ENCODE measurements at places on chromosomes 1 and 21.

DNA sequence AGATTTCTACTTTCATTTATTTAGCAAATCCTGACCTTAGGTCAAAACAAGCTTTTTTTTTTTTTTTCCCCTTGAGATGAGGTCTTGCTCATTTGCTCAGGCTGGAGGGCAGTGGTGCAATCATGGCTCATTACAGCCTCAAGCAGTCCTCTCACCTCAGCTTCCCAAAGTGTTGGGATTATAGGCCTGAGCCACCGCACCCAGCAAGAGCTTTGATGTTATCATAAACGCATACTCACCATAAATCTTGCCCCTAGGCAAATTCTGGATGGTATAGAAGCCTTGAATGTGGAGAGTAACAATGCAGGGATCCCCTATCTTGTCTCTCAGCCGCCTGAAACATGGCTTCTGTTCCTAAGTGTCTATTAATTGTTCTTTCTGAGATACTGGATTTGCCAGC is 24.8 kb upstream of the CLDN8 start:
- DNase-seq, result no peak

GRCh38 chr1:14957375-14958098 is 196.0 kb upstream of the TMEM51 start:
- no peak for DNase-seq

DNA sequence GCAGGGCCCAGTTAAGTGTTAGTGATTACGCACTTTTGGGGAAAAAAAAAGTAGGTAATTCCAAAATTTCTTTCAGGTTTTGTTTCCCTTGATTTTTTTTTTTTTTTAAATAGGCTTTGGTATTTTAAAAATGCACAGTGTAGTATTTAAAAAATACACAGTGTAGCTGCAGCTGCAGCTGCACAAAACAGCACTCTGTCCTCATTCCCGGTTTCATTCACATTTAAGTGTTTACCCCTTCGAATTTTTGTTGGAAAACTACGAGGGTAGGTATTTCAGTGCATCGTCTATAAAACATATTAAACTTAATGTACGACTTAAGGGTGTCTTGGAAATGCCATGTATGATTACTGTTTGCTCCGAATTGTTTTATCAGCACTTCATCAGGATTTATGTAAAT is 3.4 kb downstream of the NEK7 start:
- no peak for DNase-seq

DNA sequence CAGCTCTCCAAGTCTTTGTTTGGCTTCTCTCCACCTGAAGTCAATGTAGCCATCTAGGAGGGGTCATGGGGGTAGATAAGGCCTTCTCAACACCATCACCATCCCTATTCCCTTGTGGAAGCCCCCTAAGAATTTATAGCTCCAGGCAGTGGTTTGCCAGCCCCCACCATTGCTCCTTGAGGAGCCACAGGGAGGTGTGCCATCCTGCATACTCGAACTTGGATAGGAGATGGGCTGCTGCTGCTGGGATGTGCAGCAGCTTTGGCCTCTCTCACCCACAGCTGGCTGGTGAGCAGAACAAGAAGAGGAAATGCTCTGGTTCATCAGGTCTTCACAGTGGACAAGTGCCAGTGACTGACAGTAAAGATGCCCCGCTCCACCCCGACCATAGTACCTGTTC is 4.8 kb downstream of the NAXE start:
- DNase-seq, result no peak

DNA sequence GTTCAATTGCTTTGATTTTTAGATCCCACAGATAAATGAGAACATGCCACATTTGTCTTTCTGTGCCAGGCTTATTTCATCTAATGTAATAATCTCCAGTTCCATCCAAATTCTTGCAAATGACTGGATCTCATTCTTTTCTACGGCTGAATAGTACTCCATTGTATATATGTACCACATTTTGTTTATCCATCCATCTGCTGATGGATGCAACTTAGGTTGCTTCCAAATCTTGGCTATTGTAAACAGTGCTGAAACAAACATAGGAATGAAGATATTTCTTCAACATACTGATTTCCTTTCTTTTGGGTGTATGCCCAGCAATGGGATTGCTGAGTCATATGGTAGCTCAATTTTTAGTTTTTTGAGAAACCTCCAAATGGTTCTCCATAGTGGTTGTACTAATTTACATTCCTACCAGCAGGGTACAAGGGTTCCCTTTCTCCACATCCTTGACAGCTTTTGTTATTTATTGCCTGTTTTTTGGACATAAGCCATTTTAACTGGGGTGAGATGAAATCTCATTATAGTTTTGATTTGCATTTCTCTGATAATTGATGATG is 344.4 kb downstream of the KCTD3 start:
- DNase-seq, result no peak

GRCh38 chr1:12473596-12474362 is 144.2 kb downstream of the DHRS3 start:
- DNase-seq, result no peak

DNA sequence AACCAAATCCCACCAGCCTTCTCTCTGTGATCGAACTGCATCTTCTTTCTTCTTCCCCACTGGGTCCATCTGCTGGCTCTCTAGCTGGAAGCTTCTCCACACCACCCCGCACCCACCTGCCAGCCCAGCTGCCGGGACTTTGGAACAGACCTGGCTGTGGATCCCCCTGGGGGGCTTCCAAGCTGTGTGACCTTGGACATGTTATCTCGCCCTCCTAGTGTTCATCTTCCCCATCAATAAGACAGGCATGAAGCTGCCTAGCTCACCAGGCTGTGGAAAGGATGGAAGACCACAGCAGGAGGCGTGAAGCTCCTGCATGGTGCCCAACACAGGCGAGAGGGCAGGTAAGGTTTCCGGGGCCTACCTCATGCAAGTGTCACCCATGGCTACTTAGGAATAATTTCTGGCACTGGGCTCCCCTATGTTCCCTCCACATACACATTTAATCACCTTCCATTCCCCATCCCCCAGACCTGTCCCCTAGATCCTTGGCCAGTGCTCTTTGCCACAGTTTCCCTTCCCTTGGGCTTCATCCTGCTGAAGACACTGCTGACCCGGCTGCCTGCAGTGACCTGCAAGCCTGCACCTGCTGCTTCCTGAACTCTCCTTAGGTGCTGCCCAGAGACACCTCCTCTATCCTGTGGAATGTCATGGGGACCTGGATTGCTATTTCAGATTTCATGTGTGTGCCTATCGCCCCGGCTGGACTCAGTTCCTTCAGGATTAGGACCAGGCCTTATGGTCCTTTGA is 13.2 kb upstream of the C2CD2 start:
- no peak for DNase-seq

- no peak for DNase-seq
Measured at GRCh38 chr1:26029054-26029863, 7.7 kb downstream of the EXTL1 start.

Data from GM03348 (cell line).